ENCODE measurements at places on chromosomes 7 and 10. TPM values are rescaled to one million over a fixed set of nuclear protein-coding genes. Genes with fewer than 3 reads are reported as not detected.

DYDC1 gene
- not detected for total RNA-seq

DNA sequence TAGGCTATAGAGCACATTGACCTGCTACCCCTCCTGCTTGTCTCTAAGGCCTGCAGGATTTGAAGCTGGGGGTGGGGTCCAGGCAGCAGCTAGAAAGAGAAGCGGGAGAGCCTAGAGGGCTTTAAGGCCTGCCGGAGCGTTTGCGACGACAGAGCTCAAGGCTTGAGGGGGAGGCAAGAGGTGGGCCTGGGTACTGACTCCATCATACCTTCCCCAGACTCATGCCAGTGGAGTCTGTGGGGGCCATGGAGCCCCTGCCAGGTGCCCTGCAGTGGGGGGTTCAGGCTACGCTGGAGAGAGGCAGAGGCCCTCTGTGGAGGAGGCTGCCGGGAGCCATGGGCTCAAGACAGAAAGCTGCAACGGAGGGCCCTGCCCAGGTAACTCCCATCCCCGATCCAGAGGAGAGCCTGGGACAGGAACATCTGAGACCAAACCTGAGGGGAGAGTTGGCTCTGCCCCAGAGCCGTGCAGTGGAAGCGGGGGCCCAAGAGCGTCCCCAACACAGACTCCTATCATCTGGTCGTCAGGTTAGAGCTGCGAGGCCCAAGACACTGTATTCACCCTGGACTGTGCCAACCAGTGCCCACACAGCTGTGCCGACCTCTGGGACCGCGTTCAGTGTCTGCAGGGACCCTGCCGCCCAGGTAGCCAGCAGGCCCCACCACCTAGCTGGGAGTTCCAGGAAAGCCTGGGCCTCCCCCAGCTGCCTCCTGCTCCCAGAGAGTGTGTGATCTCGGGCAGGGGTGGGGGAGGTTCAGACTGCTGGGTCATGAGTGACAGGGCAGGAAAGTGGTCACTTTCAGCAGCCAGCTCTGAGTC, 13.2 kb upstream of the ZNF862 start:
- DNase-seq, result no peak

GRID2IP gene
- total RNA-seq, result 1.1 TPM

GRCh38 chr7:123665157-123665556, 9.5 kb downstream of the LMOD2 start:
- no peak for DNase-seq

GRCh38 chr7:31957090-31957720, 113.0 kb downstream of the PDE1C start:
- DNase-seq, result no peak

H2AZ2 gene
- total RNA-seq, result 124 TPM

AGBL3 gene
- total RNA-seq, result 3.6 TPM

DNA sequence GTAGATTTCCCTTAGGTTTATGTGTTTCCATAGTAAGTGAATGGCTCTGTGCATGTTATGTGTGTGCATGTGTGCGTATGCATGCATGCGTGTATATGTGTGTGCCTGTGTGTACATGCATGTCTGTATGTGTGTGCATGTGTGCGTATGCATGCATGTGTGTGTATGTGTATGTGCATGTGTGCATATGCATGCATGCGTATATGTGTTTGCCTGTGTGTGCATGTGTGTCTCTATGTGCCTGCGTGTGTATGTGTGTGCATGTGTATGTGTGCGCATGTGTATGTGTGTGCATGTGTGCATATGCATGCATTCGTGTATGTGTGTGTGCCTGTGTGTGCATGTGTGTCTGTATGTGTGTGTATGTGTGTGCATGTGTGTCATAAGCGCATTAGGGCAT, 98.8 kb upstream of the AGBL3 start:
- DNase-seq, result no peak

- DNase-seq, result no peak
Measured at GRCh38 chr7:82694022-82694421, 250.4 kb upstream of the CACNA2D1 start.

PCDH15 gene
- not detected for total RNA-seq

DNA sequence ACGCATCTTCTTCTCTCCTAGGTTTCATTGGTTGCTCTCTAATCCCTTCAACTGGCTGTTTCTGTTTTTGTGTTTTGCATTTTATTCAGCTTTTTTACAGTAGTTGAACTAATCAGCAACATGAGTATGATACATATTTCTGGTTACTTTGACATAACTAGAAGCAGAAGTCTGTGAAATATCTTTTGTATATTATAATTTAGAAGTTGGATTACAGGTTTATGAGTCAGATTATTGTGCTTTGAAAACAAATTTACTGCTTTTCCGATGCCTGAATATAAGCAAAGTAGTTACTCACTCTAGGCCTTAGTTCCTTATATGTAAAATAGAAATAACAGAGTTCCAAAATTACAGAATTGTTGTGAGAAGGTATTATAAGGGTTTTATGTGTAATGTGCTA, 96.2 kb upstream of the MEOX2 start:
- no peak for DNase-seq

GAD2 gene
- not detected for total RNA-seq

GRCh38 chr7:68813551-68814080, 784.7 kb upstream of the AUTS2 start:
- DNase-seq, result no peak

GRCh38 chr10:91598211-91598977, 34.5 kb downstream of the PPP1R3C start:
- DNase-seq, result no peak

DNA sequence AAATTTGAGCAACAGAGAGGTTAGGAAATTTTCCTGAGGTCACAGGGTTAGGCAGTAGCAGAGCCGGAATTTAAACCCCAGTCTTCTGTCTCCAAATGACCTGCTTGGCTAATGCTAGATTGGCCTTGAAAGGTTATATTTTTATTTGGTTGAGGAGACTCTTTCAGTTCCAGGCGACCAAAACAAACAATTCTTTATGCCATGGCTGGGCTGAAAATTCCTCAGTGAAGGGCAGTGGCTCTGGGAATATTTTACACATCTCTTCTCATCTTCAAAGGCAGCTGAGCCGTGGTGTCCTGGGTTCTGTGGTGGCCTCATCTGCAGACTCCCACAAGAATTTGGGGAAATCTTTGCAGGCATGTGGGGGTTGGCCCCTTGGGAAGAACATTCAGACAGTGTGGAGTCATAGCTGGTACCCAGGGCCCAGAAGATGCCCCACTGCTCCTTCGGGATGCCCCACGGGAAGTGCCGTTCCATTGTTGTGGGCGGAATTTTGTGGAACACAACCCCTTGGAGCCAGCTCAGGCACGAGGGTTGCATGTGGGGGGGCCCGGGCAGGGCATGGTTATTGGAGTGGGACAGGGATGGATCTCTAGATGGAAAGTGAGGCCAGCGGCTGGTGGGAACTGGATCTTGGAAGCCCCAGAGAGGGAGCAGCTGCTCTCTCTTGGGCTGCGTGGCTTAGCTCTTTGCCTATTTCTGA, 33.2 kb downstream of the RPS24 start:
- DNase-seq, result no peak
